ENCODE measurements at places on chromosomes 7 and 10. TPM values are rescaled to one million over a fixed set of nuclear protein-coding genes. Genes with fewer than 3 reads are reported as not detected.

The CALML5 gene
- not detected for total RNA-seq

The GBX1 gene
- not detected for total RNA-seq

The OR2A1 gene
- total RNA-seq: not detected

The CLEC2L gene
- total RNA-seq: not detected

The TRIM24 gene
- 33.0 TPM for total RNA-seq

The SIRT1 gene
- total RNA-seq: 37.0 TPM

DNA sequence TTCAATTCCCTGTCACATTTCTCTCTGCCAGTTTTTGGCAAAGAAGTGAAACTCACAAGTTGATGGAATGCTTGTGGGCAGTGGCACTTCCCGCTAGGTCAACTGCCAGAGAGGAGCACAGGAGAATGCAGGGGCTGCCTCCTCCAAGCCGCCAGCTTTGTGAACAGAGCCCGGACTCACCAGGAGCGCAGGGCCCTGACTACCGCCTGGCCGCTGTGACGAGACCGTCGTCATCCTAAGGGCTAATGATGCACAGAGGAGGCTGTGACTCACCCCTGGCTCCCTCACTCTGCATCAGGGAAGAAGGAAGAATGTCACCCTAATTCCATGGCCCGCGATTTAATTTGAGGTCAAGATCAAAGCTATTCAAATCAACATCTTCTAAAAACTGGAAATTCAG, 123.9 kb downstream of the TAX1BP1 start:
- H3K4me3 ChIP-seq: no peak overlapping the region
- H3K36me3 ChIP-seq: no peaks in the 10 kb centered on the region
- DNase-seq: no peak

DNA sequence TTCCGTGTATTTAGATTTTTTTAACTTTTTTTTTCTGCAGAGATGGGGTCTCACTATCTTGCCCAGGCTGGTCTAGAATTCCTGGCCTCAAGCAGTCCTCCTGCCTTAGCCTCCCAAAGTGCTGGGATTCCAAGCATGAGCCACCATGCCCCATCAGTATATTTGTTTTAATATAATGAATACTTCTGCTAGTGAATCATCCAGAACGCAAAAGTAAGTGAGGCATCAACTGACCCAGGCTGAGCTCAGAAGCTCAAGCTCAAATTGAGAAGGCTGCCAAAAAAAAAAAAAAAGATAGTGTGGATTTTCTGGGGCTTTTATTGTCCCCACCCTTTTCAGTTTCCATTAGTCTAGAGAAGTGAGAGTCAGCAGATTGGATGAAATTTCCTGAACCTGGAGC, 39.0 kb upstream of the TECTB start:
- no peaks in the 10 kb centered on the region for H3K27me3 ChIP-seq
- no peak for DNase-seq
- H3K4me1 ChIP-seq: no peaks in the 10 kb centered on the region

DNA sequence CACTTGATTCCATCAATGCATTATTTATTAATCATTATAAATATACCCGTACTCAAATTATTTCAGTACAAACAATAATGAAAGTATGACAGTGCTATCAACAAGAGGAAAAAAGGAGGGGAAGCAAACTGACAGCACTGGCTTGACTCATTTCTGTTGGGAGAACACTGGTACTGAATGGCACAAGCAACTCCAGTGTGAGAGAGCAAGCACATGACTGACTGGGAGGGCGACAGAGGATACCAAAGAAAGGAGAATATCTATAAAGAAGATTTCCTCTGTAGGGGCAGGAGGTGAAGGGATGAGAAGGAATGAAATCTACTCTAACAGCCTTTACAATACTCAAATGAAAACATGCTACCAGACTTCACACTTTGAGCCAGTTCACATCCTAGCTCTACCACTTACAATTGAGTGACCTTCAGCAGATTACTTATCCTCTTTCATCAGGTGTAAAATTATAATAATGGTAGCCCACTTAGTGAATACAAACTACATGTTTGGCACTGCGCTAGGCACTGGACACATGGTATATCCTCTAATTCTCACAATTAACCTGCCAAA, 1.5 kb downstream of the USP54 start:
- H3K27me3 ChIP-seq: no peaks in the 10 kb centered on the region
- no peak overlapping the region for H3K4me3 ChIP-seq
- no peak for DNase-seq
- no peak overlapping the region for H3K27ac ChIP-seq
- peaks cover 13% of the 10 kb centered on the region for H3K4me1 ChIP-seq

GRCh38 chr10:14380746-14381145, 50.0 kb upstream of the FRMD4A start:
- H3K4me1 ChIP-seq: peaks cover 1% of the 10 kb centered on the region
- no peak for DNase-seq
- no peak overlapping the region for H3K4me3 ChIP-seq
- no peaks in the 10 kb centered on the region for H3K36me3 ChIP-seq

GRCh38 chr7:134619627-134620331, 26.9 kb upstream of the BPGM start:
- H3K4me1 ChIP-seq: no peaks in the 10 kb centered on the region
- H3K27ac ChIP-seq: no peak overlapping the region
- no peak overlapping the region for H3K4me3 ChIP-seq
- H3K36me3 ChIP-seq: no peaks in the 10 kb centered on the region
- no peak for DNase-seq

DNA sequence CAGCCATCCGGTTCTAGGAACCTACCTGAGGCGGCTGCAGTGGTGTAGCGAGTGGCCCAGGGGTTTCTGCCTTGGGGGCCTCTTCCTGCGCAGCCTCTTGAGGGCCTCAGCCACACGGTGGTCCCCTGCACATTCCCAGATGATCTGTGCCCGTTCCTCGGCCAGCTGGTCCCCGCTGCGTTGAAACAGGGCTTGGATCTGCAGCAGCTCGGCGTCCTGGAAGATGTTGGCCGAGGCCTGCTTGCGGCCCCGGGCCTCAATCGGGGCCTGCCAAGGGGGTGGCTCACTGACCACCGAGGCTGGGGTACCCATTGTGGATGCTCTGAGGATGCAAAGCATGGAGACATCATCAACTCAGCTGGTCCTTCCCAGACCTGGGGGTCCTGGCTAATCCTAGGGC, 7.4 kb downstream of the AVPI1 start:
- no peak overlapping the region for H3K4me3 ChIP-seq
- H3K27me3 ChIP-seq: no peaks in the 10 kb centered on the region
- no peak overlapping the region for H3K27ac ChIP-seq
- H3K4me1 ChIP-seq: peaks cover 9% of the 10 kb centered on the region
- peaks cover 18% of the 10 kb centered on the region for H3K36me3 ChIP-seq

- peaks cover 21% of the 10 kb centered on the region for H3K4me1 ChIP-seq
- no peaks in the 10 kb centered on the region for H3K36me3 ChIP-seq
- peak overlapping the region; percentile 58 for H3K27ac ChIP-seq
- H3K4me3 ChIP-seq: peak overlapping the region; percentile 62
Observed at GRCh38 chr10:93994438-93994801, 689 bp downstream of the PLCE1 start.

DNA sequence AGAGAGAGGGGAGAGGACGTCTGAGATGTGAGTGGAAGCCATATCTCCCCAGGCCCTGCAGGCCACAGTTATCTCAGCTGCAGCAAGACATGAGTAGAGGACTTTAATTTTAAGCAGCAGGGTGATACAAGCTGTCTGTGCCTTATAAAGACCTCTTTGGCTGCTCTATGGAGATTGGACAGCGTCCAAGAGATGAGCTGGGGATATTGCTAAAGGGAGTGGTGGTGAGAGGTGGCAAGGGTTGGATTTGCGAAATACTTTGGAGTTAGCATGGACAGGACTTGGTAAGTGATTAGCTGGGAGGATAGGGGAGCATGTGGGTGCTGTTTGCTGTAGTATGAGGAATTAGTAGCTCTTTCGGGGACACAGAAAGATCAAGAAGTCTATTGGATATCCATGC, 191.8 kb downstream of the CACNB2 start:
- no peak for DNase-seq
- no peak overlapping the region for H3K4me3 ChIP-seq
- no peaks in the 10 kb centered on the region for H3K36me3 ChIP-seq
- no peak overlapping the region for H3K27ac ChIP-seq

GRCh38 chr7:120915314-120916105, 35.1 kb upstream of the ING3 start:
- no peaks in the 10 kb centered on the region for H3K27me3 ChIP-seq
- no peak for DNase-seq
- no peaks in the 10 kb centered on the region for H3K36me3 ChIP-seq
- no peak overlapping the region for H3K4me3 ChIP-seq
- H3K27ac ChIP-seq: no peak overlapping the region
- H3K4me1 ChIP-seq: no peaks in the 10 kb centered on the region

- no peaks in the 10 kb centered on the region for H3K36me3 ChIP-seq
- H3K4me1 ChIP-seq: no peaks in the 10 kb centered on the region
- peak overlapping the region; percentile 67 for H3K27ac ChIP-seq
- H3K27me3 ChIP-seq: no peaks in the 10 kb centered on the region
- no peak overlapping the region for H3K4me3 ChIP-seq
Observed at GRCh38 chr7:36128448-36129047, 24.5 kb upstream of the EEPD1 start.

DNA sequence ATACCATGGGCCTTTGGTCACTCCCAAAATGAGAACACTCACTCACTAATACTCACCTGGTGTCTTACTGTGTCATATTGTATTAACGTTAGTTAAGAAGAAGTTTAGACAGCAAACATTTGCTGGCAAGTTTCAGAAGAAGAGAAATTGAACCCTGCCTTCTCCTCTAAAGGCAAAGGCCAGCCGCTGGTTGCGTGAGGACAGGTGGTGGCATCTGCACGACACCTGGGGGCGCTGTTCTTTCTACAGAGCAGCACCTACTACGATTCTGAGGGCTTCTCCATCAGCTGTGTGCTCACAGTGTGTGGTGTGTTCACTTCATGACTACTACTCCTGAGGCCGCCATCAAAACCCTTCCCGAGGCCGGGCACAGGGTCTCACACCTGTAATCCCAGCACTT, 17.9 kb upstream of the CLEC2L start:
- no peak overlapping the region for H3K27ac ChIP-seq
- H3K27me3 ChIP-seq: no peaks in the 10 kb centered on the region
- no peak overlapping the region for H3K4me3 ChIP-seq

- no peaks in the 10 kb centered on the region for H3K27me3 ChIP-seq
- H3K36me3 ChIP-seq: no peaks in the 10 kb centered on the region
- no peaks in the 10 kb centered on the region for H3K4me1 ChIP-seq
- peak; percentile 56 for DNase-seq
Observed at GRCh38 chr10:46255801-46256747, 30.7 kb upstream of the ANTXRL start.

DNA sequence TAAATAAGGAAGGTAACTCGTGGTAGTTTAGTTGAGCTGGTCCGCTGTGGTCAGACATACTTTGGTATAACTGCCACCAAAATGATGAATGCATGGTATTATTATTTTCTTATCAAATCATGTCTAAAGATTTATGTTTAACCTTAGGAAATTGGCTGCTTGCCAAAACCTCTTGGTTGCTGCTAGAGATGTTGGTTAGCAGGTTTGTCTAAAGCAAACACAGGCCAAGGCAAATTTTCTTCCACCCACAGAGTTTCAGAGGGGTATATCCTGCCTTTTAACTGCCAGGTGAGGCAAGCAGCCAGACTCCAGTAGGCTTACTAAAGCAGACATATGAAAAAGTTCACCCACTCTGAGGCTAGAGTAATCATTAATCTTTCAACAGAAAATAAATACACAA, 101.4 kb downstream of the SEMA3E start:
- no peak overlapping the region for H3K27ac ChIP-seq
- no peak overlapping the region for H3K4me3 ChIP-seq
- H3K36me3 ChIP-seq: no peaks in the 10 kb centered on the region
- no peaks in the 10 kb centered on the region for H3K27me3 ChIP-seq
